Stimulated activated CD8-positive, alpha-beta memory T cell treated with anti-CD3 and anti-CD28 coated beads, Interleukin-2, amount 100 ng/mL, for 1 hour (primary cell): ENCODE measurements at places on chromosomes 11 and 22.

GRCh38 chr11:28729339-28729738, 621.2 kb downstream of the METTL15 start:
- no peak for DNase-seq

DNA sequence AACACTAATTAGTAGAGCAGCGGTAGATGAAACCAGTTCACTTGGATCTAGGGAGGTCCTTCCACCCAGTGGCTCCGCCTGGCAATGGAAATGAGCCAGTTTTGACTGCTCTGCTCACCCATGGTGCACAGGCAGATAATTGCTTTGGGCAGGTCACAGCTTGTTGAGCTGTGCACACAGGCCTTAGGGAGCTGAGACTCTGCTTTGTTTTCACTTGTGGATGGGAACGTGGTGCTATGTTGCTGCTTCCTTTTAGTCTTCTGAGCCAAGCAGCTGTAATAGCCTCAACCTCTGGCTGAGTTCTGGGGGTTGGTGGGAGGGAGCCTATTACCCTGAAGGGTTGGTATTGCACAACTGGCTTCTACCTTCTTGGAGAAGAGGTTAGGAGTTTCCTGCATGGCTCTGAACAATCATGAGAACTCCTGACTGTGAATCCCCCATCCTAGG, 262.3 kb upstream of the MTNR1B start:
- no peak for DNase-seq

DNA sequence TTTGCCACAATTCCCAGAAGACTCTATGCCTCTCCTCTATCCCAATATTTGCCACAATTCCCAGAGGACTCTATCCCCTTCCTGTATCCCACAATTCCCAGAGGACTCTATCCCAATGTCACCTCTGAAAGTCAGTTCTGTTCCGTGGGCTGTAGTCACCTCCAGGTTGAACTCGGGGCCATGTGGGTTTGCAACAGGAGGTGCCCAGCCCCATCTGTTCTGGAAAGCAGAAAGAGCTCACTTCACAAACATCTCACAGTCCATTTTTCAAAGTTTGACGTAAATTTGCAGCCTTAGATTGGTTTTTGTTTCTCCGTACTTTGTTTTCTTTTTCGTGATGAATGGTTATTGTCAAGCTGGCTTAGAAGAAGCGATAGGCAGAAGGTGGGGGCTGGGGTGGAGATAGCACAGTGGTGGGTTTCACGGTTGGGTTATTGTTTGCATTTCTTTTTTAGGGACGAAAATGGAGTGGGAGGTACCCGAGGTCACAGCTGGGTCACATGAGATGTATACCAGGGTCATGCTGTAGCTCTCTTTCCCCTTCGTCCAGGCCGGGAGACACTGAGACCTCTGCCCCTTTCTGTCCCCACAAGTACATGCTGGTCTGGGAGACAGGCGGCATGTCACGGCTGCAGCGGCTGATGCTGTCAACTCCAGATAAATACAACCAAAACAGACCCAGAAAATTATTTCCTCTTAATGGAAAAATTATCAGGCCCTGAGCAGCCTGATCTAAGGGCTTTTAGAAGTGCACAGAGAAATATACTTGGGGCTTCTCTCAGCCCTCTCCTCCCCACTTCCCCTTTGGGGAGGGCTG, 374.5 kb downstream of the CADM1 start:
- no peak for DNase-seq

- DNase-seq: no peak
Measured at GRCh38 chr11:103035791-103036434, 56.0 kb downstream of the DCUN1D5 start.

- no peak for DNase-seq
Measured at GRCh38 chr11:61683961-61684869, 4.0 kb downstream of the DAGLA start.

GRCh38 chr11:19551457-19551856, 161.2 kb upstream of the NAV2 start:
- DNase-seq: no peak

- DNase-seq: peak; percentile 7
Measured at GRCh38 chr11:48055292-48056132, 75.2 kb downstream of the PTPRJ start.

DNA sequence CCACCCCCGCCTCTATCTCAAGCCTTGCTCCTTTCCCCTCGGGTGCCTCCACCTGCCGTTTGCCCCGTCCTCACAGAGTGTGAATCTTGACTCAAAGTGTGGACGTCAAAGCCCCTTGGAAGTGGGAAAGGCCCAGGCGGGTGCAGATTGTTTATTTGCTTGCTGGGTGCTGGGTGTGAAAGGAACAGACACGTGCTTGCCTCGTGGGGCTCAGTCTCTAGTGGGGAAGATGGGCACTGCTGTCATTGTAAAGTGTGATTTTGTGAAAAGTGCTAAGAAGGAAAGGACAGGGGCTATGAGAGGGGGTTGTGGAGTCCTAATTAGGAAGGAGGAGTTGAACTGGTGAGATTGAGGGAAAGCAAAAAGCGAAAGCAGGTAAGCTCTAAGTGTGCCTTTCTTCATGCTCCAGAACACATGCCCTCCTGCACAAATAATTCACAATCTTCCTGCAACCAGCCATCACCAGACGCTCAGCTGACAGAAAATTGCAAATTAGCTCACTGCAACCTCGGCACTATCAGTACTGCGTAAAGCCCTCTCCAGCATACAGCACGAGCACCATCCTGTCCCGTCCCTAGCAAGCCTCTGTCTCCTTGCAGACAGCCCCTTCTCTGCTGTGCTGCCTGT, 9.7 kb upstream of the GCAT start:
- no peak for DNase-seq

GRCh38 chr11:31903225-31904074, 92.3 kb upstream of the PAX6 start:
- no peak for DNase-seq

GRCh38 chr11:34266090-34266912, 91.5 kb downstream of the ABTB2 start:
- DNase-seq: no peak

- no peak for DNase-seq
Measured at GRCh38 chr11:102081313-102081712, 28.9 kb upstream of the YAP1 start.

GRCh38 chr11:1523779-1524178, 37.2 kb upstream of the MOB2 start:
- no peak for DNase-seq

GRCh38 chr22:39097098-39098020, at the start of gene APOBEC3H:
Gene APOBEC3H, plus strand, starts transcription at chr22:39097244. Its CDS starts 3,035 bp downstream, at chr22:39100279.
- DNase-seq: no peak

- no peak for DNase-seq
Measured at GRCh38 chr11:79439886-79440570, 802 bp downstream of the TENM4 start.

GRCh38 chr22:45009606-45010531, at the start of gene PHF21B:
Gene PHF21B, minus strand, starts transcription at chr22:45010005. Its CDS starts 456 bp downstream, at chr22:45009549.
- no peak for DNase-seq

DNA sequence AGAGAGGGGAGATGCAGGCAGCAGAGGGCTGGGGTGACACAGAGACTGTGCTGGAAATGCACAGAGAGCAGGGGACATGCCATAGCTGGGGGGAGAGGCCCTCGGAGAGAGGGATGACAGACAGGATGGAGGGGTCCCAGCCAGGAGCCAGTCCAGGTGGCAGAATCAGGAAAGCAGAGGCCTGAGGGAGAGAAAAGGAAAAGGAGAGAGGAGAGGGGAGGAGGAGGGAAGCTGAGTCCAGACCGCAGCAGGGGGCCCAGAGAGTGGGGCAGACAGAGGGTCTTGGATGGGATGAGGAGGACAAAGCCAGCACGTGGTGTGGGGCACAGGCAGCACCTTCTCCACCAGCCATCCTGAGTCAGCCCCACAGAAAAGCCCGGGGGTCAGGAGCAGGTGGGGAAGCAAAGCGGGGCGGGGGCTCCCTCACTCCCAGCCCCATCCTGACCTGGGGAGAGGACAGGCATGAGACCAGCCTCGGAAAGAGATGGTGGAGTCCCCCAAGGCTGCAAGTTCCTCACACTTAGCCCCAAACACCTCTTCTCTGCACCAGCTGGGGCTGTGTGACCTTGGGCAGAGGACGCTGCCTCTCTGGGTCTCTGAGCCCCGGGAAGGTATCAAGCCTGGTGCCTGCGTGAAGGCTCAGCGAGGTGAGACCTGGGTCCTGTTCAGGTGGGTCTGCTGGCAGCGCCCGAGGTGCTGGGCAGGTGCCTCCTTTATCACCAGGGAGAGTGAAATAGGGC, 48.0 kb downstream of the IGLL1 start:
- DNase-seq: no peak

- DNase-seq: no peak
Measured at GRCh38 chr11:31531293-31531692, 21.7 kb downstream of the ELP4 start.

DNA sequence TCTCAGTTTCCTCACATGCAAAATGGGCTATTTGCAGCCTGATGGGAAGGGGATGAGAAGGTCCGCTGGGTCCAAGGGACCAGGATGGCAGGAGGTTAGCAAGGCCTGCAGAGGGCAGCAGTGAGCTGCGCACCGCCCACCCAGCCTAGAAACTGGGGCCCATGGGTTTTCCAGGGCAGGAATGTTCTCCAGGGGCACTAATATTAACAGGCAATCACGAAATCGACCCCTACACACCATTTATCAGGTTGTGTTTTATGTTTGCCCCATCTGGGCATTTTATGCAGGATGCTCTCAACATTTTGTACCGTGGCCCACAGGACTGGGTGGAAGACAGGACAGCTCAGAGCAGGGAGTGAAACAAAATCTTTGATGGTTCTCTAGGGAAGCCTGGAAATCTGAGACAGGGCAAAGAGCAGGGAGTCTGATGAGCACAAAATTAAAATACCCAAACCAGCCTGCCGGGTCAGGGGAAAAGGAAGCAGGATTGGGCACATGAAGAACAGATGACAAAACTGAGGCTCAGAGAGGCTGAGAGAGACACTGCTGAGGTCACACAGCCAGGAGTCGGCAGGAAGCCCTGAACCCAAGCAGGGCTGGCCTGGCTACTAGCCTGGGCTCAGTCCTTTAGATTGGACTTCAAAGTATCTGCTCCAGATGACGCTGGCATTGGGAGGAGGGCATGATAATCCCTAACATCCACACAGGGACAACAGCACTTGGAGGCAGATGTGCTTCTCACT, 1.6 kb upstream of the BCR start:
- peak; percentile 25 for DNase-seq

DNA sequence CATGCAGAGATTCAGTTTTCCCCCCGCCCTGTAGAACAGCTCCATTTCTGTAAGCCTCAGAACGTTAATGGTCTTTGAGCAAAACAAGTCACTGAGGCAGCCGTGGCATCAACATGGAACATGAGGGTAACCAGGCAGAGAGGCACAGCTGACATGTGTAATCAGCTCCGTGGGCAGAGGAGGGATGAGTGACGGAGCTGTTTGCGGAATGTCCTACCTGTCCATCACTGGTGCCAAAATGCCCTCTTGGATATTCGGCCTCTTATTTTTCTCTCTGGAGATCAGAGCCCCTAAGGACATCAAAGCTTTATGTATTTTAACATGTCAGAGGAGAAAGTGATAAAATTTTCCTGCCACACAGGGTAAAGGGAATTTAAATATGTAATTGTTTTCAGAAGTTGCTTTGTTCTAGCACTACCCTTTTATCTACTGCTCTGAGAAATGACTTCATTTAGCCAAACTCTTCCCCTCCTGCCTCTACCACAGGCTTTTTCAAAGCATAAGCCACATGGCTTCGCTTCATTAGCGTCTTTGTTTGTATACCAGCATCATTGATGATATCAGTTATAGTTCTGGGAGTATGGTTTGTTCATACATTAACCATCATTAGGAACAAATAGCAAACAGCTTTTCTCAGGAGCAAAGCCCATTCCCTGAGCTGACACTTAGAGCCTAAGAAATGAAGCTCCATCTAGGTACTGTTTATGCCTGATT, 32.9 kb downstream of the C11orf71 start:
- DNase-seq: no peak

DNA sequence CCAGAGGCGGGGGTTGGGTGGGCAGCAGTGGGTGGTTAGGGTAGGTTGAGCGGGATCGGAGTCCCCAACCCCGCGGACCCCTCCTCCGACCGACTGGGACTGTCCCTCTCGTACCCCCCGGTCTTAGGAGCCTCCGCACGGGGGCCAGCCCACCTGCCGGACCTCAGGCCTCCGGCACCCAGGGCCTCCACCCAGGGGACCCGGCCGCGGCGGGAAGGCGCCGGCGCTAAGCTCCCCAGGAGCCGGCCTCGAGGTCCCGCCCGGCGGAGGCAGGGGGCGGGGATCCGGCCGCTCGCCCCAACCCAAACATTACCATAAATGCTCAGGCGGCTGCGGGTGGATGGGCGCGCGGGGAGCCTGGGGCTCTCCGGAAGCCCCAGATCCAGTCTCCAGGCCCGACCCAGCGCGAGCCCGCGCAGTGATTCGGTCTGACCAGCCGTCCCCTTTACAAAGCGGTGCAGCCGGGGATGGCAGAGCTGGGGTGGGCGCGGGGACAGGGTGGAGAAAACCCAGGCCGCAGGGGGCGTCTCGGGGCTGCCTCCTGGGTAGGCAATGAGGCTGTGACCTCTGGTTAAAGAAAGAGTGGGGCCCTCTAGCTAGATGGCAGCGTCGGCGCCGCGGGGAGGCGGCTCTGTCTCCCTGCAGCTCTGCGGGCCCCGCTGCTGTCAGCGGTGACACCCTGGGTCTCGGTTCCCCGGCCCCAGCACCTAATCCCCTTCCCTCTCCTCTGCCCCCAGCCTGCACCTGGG, 4.0 kb upstream of the MCAM start:
- no peak for DNase-seq

DNA sequence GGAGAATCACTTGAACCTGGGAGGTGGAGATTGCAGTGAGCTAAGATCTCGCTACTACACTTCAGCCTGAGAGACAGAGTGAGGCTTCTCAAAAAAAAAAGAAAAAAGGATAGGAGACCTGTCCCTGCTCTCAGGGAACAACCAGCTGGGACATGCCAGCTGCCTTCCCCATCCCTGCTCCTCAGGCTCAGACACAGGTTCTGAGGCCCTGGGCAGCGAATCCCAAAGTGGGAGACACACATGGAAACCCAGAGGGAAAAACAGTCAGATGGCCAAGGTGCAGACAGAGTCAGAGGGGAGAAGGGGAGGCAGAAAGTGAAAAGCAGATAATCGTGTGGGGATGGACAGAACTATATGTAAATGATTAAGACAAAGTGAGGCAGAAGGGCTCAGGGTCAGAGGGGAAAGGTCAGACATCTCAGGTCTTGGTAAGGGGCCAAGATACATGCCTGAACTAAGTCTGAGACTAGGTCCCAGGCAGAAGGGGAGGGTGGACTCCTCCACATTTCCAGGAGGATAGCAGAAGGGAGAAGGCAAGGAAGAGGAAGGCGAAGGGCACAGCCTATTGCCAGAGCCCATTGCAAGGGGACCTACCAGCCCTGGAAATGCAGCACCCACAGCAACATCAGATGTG, 14.2 kb downstream of the STARD10 start:
- no peak for DNase-seq

DNA sequence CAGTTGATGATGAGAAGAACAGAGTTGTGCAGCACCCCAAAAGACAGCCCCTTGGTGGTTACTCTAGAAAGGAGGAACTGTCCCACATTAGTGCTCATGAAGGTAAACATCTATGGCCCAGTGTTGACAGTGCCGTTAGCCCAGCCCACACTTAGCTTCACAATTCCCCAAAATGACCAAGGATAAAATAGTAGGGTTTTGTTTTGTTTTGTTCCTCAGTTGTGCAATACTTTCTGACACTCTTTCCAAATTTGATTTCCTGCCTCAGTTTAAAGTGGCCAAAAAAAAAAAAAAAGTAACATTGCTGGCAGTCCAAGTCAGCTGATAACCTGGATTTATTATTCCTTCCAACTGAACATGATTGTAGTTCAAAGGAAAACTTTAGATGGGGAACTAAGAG, 269.4 kb downstream of the TMEM135 start:
- DNase-seq: no peak

GRCh38 chr11:94583866-94584500, 16.8 kb downstream of the PIWIL4 start:
- DNase-seq: no peak

GRCh38 chr11:1643146-1643690, 13.6 kb downstream of the KRTAP5-5 start:
- DNase-seq: no peak
